T1000 (cell line): ENCODE measurements at places on chromosomes 6 and 20.

GRCh38 chr6:142913036-142913510, 31.9 kb downstream of the HIVEP2 start:
- DNase-seq, result no peak

GRCh38 chr6:4712291-4712690, 63.9 kb upstream of the CDYL start:
- DNase-seq, result no peak

DNA sequence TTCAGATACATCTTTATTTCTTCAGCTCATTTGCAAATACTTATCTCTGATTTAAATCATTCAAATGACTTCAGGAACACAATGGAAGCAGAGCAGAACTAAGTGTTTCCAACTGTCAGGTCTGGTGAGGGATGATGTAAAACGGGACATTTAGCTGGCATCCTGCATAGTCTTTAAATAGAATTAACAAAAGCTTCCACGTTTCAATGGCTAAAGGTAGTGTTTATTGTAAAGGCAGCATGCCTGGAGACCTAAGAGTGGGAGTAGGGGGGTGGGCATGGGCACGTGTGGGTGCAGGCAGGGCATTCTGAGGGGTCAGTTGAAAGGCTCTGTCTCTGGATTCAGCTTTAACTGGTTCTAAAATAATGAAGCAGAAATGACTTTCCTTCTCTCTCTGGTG, 174.9 kb downstream of the PLCB1 start:
- DNase-seq, result no peak

GRCh38 chr20:10649080-10649796, 24.6 kb downstream of the JAG1 start:
- no peak for DNase-seq

DNA sequence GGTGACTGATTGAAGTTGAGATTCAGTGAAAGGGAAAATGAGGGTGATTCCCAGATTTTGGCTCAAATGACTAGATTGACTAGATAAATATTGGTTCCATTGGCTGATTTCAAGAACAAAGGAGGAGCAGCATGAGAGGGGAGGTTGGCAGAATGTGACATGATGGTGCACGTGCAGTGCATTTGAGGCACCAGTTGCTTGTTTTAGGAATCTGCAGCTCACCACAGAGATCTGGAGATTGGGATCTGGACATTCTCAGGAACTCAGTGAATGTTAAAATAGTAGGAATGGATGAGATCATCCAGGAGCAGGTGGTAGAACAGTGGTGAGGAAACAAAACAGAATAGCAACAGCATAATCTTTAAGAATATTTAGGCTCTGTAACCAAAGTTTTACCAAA, 496.3 kb downstream of the DHX35 start:
- DNase-seq, result no peak

GRCh38 chr6:32432050-32432450, 7.6 kb upstream of the HLA-DRA start:
- no peak for DNase-seq

DNA sequence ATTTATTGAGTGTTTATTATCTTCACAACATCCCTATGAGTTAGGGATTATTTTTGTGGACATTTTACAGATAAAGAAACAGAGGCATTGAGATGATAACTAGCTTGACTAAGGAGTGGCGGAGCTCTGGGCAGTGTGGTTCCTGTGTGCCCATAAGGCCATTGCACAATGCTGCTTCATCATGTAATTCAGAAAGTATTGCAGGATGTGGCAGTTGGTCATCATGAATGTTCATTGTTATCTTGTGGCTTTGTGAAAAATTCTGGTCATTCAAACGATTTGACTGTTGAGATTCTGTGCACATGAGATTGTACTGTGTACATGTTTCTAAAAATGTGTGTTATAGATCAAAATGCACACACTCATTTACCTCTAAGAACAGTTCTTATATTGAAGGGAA, 150.8 kb downstream of the ESR1 start:
- no peak for DNase-seq
